Left renal cortex interstitium (tissue), 4 donors: ENCODE measurements at places on chromosomes 1 and 21. TPM values are rescaled to one million over a fixed set of nuclear protein-coding genes. Genes with fewer than 3 reads are reported as not detected.

DNA sequence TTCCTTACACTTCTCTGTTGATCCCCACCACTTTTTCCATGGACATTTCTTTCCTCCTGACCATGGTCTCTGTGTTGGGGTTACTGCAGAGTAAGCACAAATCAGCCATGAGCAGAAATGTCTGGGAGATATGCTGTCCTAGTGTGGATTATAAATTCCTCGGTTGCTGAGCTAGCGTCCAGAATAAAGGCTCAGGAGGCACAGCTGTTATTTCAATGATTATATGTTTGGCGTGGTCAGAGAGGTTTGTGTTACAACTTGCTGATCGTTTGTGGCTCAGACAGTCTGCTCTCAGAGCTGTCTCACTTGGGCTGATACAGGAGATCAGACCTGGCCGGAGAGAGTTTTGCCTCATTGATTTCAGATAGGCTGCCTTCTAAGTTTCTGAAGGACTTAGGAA lies 37.5 kb upstream of the LAMC2 start:
- no peak for DNase-seq

GRCh38 chr21:40257342-40257741 lies 390.1 kb downstream of the PCP4 start:
- DNase-seq = no peak

DNA sequence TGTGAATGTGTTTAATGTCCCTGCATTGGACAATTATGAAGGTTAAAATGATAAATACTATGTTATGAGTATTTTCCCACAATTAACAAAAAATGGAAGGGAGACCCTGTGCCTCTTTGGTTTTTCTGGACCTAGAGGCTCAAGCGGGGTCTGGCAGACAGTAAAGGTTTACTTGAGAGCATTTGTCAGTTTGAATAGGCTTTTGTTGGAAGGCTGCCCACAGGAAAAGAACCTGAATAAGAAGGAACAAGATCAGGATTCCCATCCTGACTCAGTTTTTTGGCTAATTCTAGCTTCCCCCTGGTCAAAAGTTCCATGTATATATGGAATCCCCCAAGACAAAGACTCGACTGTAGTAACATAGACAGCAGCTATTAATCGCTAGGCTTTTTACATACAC lies 150.9 kb upstream of the JUN start:
- DNase-seq = no peak

DNA sequence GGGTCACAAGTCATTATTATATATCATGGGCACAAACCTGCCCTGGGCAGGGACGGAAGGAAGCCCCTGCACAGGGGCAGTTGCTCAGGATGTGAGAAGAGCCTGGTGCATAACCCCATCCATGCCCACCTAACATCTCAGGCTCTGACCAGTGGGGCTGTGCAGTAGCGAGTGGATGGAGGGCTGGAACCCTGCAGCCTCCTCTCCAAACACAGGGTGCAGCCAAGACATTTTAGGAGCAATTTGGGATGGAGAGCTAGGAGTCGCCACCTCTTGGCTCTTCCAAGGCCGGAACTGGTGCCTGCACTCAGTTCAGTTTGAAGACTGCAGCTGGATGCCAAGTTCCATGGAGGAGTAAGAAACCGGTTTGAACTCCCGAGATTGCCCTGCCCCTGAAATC lies 2.8 kb downstream of the MX1 start:
- no peak for DNase-seq

DNA sequence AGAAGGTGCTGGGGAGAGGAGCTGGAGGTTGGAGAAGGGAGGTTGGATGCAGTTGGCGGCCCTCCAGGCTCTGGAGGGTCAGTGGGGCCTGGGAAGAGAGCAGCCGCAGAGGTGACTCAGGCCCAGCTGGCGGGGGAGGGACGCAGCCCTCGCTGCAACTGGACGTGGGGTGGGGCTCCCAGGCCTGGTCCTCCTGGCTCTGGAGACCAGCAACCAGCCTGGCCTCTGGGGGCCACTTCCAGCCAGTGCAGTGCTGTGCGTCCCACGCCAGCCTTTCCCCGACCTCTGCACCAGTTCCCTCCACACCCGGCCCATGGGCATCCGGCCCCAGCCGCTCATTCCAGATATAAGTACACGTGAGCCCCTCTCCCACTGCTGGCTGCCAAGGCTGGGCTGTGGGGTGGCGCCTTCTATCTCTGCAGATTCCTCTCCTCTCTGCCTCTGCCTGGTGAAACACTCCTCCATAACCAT lies 38.0 kb upstream of the COL18A1 start:
- no peak for DNase-seq

GRCh38 chr1:35369922-35370671 lies 101.6 kb downstream of the ZMYM4 start:
- peak; percentile 42 for DNase-seq

GRCh38 chr1:45806129-45806528 lies 2.7 kb downstream of the MAST2 start:
- DNase-seq = no peak

- DNase-seq = peak; percentile 5
Observed at GRCh38 chr1:98468111-98468717, 193.3 kb upstream of the SNX7 start.

DNA sequence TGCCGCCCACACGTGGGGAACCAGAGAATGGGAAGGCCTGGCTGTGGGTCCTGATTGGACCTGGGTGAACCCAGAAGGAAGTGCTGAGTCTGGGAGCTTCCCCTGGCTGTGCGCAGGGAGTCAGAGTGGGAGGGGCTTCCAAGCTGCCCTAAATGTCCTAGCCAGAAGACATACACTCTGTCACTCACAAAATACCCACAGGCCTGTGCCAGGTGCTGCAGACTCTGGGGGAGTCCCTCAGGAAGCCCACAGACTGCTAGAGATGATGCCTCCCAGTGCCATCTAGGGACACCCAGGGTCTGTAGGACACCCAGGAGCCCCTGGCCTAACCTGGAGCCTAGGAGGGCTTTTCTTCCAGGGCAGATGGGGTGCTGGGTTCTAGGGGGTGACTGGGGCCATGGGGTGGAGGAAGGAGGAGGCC lies 33.7 kb upstream of the LRP8 start:
- no peak for DNase-seq

DNA sequence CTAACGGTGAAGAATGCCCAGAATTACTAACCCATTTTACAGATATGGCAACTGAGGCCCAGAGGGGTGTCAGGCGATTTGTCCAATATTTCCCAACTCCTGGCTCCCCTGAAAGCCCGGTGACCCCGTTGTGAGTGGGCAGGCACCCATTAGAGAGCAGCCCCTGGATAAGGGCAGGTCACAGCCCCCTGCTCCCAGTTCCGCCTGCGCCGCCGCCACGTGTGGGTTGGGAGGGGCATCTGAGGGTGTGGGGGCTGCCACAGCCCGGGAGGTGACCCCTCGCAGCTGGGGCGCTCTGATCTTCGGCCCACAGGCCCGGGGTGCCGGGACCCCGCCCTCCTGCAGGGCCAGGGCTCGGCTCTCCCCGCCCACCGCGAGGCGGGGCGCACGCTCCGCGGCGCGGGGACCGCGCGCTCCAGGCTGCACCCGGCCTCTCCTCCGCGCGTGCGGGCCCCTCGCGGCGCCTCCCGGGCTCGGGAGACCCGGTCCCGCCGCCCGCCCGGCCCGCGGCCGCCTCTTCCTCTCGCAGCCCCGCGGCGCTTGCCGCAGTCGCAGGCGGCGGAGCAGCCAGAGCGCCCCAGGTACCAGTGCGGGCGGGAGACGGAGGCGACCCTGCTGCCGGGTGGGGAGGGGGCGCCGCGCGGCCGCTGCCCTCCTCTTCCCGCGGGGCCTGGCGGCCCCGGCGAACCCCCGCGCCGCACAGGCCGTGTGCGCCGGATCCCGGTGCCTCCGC lies at the start of gene HTR6:
Gene HTR6, plus strand, starts transcription at position 423 of the 733 bp plus-strand sequence. CDS start 879 bp downstream, outside the sequence.
- no peak for DNase-seq

GRCh38 chr21:38333301-38334272 lies 76.8 kb downstream of the KCNJ15 start:
- DNase-seq = no peak

- peak; percentile 53 for DNase-seq
Observed at GRCh38 chr1:184296466-184297243, 90.2 kb upstream of the C1orf21 start.

DNA sequence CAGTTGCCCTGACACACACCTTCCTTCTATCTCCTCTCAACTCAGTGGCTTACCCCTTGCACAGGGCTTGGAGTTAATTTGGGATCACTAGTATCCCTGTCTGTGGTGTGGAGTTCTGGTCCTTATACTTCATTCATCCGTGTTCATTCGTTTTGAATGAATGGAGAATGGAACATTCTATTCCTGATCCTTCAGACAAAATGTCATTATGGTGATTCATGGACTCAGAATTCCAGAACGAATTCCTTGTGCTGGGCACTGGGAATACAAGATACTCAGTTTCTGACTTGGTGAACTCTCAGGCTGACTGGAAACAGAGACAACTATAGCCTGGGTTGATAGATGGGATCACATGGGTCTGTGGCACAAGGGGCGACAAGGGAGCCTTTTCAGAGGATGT lies 49.9 kb upstream of the TRABD2B start:
- DNase-seq = no peak

GRCh38 chr1:101360506-101360905 lies 123.7 kb downstream of the S1PR1 start:
- no peak for DNase-seq

GRCh38 chr1:7405844-7406500 lies 365.1 kb upstream of the VAMP3 start:
- no peak for DNase-seq

- no peak for DNase-seq
Observed at GRCh38 chr1:201636510-201636971, 97.6 kb downstream of the NAV1 start.

Gene ISG15
- polyA plus RNA-seq = 19.2 TPM

Gene GBP2
- polyA plus RNA-seq = 2.4 TPM

Gene THBS3
- 47.5 TPM for polyA plus RNA-seq

Gene ADORA3
- polyA plus RNA-seq = 0.35 TPM
